ENCODE measurements at places on chromosomes 6 and 20.

DNA sequence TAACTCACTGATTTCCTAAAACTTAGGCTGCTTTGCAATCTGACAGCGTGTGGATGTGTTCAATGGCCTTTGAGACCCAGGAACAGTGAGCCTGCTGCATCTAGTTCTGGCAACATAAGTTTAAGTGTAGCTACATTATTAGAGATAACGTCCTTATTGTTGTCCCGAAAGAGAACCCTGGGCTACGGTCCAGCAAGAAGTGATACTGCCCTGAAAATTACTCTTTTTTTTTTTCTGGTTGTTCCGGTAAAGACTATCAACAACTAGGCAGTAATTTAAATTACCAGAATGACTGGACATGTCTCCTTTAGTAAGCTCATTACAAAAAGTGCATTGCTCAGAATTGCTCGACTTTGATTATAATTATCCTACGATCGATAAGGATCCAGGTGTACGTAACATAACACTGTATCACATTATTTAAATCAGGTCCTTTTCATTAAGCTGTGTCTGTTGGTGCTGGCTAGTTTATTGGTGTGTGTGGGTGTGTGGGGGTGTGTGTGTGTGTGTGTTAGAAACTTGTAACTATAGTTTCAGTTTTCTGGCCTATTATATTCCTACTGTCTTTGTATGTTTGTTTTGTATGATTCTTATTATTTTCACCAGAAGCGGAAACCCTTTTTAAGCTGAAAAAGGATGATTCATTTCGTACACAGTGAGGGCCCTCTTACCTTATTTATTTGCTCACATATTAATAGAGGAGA, 3.0 kb downstream of the TSHZ2 start:
- DNase-seq = no peak

- peak; percentile 90 for DNase-seq
Observed at GRCh38 chr6:28136585-28137504, 4.8 kb upstream of the ZKSCAN8 start.

DNA sequence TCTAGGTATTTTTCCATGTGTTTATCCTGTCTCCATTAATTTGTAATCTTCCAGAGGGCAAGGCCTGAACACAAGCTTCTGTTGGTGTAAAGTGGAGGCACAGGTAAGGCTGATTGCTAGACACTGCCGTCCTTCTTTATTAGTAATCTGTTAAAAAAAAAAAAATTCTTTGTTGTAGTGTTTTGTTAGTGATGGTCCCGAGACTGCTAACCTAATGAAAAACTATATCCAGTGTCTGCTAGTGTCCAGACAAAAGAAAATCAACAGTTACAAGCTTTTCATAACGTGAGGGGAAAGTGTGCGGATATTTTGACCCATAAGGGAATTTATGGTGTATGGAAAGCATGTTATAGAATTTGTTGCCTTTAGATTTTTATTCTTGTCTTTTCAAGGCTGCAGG, 4.2 kb upstream of the HIVEP1 start:
- no peak for DNase-seq

DNA sequence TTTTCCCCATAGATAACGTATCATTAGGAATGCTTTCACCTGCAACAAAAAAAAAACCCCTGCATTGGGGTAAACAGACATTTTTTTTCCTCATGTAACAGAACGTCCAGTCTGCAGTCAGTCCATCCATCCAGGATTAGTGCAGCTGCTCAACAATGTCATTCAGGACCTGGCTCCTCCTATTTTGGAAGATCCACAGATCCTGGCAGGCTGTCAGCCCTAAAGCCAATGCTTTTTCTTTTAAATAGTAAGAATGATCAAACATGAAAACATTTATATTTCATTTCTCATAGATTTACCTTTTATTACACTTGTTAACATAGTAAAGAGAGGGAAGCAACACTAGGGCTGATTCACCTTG, 116.5 kb upstream of the CCDC28A start:
- DNase-seq = no peak

DNA sequence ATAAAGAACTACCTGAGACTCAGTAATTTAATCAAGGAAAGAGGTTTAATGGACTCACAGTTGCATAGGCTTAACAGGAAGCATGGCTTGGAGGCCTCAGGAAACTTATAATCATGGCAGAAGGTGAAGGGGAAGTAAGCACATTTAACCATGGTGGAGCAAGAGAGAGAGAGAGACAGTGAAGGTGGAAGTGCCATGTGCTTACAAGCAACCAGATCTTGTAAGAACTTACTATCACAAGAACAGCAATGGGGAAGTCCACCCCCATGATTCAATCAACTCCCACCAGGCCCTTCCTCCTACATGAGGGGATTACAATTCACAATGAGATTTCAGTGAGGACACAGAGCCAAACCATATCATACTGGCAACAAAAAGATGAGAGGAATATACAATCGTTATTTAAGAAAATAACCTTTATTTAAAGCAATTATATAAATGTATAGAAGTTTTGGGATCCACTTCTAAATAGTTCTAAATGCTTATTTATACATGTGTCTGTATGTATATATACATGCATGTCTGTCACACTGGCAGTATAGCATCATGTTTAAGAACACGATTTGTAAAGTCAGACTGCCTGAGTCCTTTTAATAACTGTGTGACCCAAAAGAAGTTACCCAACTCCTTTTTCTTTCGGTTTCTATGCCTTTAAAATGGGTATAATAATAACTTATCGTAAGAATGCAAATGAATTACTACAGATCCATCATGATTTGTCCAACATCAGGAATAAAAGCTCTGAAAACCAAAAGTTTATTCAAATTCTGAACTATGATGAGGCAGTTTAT, 255.7 kb upstream of the THEMIS start:
- no peak for DNase-seq
